ENCODE measurements at places on chromosomes 4 and X. TPM values are rescaled to one million over a fixed set of nuclear protein-coding genes. Genes with fewer than 3 reads are reported as not detected.

HSD17B13 gene
- 0.05 TPM for total RNA-seq

SLITRK4 gene
- total RNA-seq = not detected

GPC3 gene
- 0.13 TPM for total RNA-seq

TRPC3 gene
- not detected for total RNA-seq

CITED1 gene
- total RNA-seq = 1.6 TPM

FGFBP1 gene
- total RNA-seq = 3.4 TPM

XAGE1A gene
- total RNA-seq = 16.0 TPM

MAML3 gene
- total RNA-seq = 11.6 TPM

CT47B1 gene
- total RNA-seq = not detected

TMEM164 gene
- total RNA-seq = 106 TPM

ARAP2 gene
- 0.36 TPM for total RNA-seq

TCP11X2 gene
- not detected for total RNA-seq

GABRQ gene
- 0.20 TPM for total RNA-seq

ANAPC4 gene
- total RNA-seq = 11.9 TPM

STAP1 gene
- not detected for total RNA-seq

UCP1 gene
- total RNA-seq = not detected

ATP1B4 gene
- total RNA-seq = not detected

SLC49A3 gene
- total RNA-seq = 0.09 TPM

TMPRSS11A gene
- not detected for total RNA-seq

DMP1 gene
- not detected for total RNA-seq

TAF9B gene
- 10.6 TPM for total RNA-seq

NAP1L2 gene
- total RNA-seq = 1.0 TPM

GIMD1 gene
- total RNA-seq = not detected

CENPI gene
- 9.9 TPM for total RNA-seq

CSAG2 gene
- total RNA-seq = not detected

NLGN4X gene
- 0.02 TPM for total RNA-seq

DGKK gene
- not detected for total RNA-seq

CXCL3 gene
- 4.0 TPM for total RNA-seq

INTS6L gene
- total RNA-seq = 0.11 TPM

TSPAN7 gene
- total RNA-seq = 2.6 TPM

GAB3 gene
- total RNA-seq = 0.45 TPM

MAPK10 gene
- 0.42 TPM for total RNA-seq

PDCL2 gene
- total RNA-seq = not detected

STBD1 gene
- total RNA-seq = 13.0 TPM

TNIP3 gene
- total RNA-seq = 0.39 TPM

MAGEC2 gene
- total RNA-seq = not detected

TRPC5OS gene
- not detected for total RNA-seq

IL3RA gene
- total RNA-seq = 0.23 TPM

MAGEC1 gene
- not detected for total RNA-seq

CCNG2 gene
- total RNA-seq = 3.5 TPM
